ENCODE measurements at places on chromosomes 13 and 19.
A peak's percentile ranks its signal among the peaks of the same experiment; 100 is the strongest.

DNA sequence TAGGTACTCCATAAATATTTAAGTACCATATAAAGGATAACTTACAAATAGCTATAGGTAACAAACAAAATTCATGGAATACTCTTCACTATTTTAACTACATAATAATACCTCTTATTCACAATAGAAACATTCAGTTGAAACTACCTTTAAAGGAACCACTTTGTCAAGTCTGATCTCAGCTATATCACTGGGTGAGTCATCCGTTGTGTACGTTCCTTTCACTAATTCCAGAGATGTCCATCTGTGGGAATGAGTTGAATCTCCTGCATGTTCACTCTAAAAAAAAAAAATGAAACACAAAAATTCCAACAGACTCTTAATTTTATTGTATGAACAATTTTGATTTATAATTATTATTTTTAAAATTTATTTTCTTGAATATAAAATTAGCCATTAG lies 149.4 kb upstream of the FBXL3 start:
- DNase-seq, result no peak

DNA sequence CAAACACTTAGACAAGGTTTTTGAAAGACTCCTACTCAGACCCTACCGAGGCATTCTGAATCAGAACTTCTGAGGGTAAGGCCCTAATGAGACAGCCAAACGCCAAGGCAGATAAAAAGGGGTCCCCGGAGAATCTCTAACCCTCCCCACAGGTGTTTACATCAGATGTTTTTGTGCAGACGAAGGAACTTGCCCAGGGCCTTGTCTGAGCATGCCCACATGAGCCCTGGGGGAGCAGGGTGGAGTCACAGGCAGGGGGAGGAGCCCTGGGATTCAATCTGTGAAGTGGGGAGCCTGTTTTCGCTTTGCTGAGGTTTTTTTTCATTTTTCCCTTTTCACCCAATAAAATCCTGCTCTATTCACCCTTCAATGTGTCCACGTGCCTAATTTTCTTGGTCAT lies 61.6 kb upstream of the MED4 start:
- DNase-seq, result no peak

DNA sequence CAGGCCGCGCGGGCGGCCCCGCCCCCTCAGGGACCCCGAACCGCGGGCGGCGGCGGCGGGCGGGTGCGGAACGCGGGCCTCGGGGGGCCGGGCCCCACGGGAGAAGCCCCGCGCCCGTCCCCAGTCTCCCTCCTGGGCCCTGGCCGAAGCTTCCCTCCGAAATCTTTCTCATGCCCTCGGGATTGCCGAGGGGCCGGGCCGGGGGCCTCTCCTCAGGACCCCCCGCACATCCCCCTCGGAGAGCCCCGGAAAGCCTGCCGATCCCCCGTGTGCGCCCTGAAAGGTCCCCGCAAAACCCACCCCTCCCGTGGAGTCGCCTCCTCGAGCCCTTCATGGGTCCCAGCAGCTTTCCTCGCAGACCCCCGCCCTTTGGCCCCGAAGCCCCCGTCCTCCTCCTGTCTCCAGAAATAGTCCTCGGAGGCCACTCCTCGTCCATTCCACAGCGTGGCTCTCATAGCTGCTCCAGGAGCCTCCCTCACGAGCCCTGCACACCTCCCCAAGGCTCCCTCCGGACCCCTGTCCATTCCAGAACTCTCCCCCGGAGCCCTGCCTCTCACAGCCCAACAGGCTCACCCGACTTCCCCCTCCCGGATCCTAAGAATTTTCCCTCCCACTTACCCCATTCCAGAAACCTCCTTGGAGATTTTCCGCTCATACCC lies 555 bp downstream of the SAMD4B start:
- DNase-seq, result peak; percentile 58

- no peak for DNase-seq
Measured at GRCh38 chr13:51339952-51340732, 651 bp downstream of the SERPINE3 start.

GRCh38 chr13:59680429-59681024 lies 483.2 kb downstream of the DIAPH3 start:
- no peak for DNase-seq

- peak; percentile 86 for DNase-seq
Measured at GRCh38 chr19:45406226-45407090, at the start of gene POLR1G. POLR1G (plus strand) TSS chr19:45406644; CDS start chr19:45406697, 53 bp downstream.

- no peak for DNase-seq
Measured at GRCh38 chr19:34375598-34375997, 10.6 kb downstream of the GPI start.

GRCh38 chr13:43770871-43771270 lies 15.9 kb downstream of the ENOX1 start:
- no peak for DNase-seq

DNA sequence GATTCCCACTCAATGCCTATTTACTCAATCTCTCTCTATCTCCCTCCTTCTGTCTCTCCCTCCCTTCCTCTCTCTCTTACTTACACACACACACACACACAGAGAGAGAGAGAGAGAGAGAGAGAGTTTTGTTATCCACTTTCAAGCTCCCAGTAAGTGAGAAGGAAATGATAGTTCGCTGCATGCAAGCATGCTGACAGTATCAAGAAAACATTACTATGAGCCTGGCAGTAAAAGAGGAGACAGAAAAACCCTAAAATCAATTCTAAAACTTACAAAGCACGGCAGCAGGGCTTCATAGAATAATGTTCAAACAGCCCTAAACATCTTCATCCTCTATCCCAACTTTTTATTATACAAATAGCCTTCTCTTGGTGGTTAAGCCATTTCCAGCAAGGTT lies 171.9 kb downstream of the FOXO1 start:
- no peak for DNase-seq

DNA sequence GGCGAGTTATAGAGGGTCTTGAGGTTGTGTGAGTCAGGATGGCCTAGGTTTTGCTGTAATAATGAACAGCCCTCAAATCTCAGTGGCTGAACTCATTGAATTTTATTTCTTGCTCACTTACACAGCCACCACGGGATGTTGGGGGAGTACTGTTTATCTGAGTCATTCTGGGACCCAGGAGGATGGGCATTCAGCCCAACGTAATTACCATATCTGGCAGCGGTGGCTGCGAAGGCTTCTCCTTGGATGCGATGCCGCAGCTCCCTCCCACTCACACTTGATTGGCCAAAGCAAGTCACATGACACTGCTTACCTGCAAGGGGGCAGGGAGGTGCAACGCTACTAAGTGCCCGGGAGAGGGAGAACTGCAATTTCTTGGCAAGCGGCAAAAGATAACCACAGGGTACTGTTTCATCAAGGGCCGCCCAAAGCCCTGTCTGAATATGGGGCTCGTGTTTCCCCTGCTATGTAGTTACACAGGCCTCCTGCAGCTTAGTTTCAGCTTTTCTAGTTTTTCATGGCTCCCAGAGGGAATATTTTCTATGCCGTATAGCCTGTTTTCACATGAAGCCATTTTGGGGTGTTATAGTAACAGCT lies 19.9 kb downstream of the ZSWIM9 start:
- peak; percentile 83 for DNase-seq

GRCh38 chr19:39413272-39413910 lies 922 bp downstream of the PLEKHG2 start:
- DNase-seq, result peak; percentile 85

DNA sequence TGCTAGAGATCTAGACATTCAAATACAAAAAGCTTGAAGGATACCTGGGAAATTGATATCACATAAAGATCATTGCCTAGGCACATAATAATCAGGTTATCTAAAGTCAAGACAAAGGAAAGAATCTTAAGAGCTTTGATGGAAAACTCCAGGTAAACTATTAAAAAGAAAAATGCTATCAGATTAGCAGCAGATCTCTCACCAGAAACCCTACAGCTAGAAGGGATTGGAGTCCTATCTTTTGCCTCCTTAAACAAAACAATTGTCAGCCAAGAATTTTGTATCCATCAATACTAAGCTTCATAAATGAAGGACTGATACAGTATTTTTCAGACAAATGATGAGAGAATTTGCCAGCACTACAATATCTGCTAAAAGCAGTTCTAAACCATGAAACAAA lies 682.4 kb upstream of the ATXN8OS start:
- no peak for DNase-seq

- DNase-seq, result no peak
Measured at GRCh38 chr19:55638864-55639359, 1.9 kb upstream of the ZNF580 start.

- peak; percentile 66 for DNase-seq
Measured at GRCh38 chr19:40799558-40800338, 757 bp downstream of the EGLN2 start.

DNA sequence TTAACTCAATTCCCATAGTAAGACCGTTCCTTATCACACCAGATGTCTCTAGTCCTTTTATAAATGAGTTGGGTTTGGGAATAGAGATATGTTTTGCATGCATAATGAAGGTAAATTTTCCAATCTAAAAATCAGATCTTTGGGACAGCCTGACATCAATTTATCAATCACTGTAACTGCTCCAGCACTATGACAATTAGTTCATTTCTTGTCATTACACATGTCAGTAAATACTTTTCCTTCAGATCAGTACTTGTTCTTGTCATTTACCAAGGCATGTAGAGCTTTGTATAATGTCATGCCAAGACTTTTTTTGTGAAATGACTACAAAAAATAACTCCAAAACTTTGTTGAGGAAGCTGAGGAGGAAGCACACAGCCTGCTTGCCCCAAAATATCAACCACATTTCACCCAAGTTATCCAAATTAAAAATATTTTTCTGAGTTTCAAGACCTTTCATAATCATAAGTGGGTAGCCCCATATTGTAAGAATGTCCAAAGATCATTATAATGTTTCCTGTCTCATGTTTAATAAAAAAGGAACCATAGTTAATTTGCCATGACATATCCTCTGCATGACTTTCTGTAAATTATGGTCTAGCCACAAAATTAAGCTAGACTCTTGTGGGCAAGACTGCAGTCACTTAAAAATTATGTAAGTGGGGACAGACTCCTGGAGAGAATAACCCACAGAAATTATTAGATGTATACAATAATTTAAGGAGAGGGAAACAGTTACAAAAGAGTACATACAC lies 586.8 kb downstream of the TBC1D4 start:
- no peak for DNase-seq

- DNase-seq, result peak; percentile 74
Measured at GRCh38 chr19:52748336-52748950, 13.6 kb upstream of the ZNF611 start.

GRCh38 chr19:4861147-4861546 lies 6.3 kb downstream of the PLIN3 start:
- peak; percentile 84 for DNase-seq

- DNase-seq, result peak; percentile 82
Measured at GRCh38 chr13:26184791-26185250, 37.3 kb downstream of the RNF6 start.

DNA sequence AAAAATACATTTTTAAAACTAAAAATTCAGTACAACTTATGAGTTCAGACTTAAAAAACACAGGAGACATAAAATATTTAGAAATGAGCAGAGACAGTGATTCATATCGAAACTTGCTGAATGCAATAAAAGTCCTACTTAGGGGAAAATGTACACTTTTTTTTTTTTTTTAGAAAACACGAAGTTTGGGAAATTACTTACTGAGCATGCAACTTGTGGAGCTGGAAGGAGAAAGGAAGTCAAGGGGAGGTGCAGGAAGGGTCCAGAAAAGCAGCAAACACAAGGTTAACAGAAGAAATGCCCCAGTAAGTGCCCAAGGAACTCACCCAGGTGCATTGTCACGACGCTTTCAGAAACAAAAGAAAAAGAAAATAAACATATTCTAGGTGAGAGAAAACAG lies 18.6 kb upstream of the LAIR1 start:
- DNase-seq, result no peak

GRCh38 chr19:10074153-10074552 lies 12.0 kb upstream of the SHFL start:
- DNase-seq, result peak; percentile 59

GRCh38 chr13:40472427-40473220 lies 193.8 kb downstream of the FOXO1 start:
- no peak for DNase-seq

DNA sequence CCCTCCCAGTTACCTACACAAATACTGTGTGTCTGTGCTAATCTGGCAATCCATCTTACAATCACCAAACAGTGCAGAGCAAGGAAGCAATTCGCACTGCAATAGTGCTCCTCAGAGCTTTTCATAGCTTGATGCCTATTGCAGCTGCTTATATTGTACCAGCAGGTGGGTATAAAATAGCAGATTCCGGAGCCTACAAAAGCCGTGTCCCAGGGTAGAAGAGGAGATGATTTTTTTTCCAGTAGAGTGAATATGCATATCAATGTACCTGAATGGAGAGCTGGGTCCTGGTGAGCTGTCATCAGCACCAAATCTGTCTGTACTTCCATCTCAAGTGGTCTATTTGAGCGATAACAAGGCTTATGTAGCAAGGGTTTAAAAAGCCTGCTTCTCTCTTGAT lies 668.4 kb downstream of the DIAPH3 start:
- no peak for DNase-seq

DNA sequence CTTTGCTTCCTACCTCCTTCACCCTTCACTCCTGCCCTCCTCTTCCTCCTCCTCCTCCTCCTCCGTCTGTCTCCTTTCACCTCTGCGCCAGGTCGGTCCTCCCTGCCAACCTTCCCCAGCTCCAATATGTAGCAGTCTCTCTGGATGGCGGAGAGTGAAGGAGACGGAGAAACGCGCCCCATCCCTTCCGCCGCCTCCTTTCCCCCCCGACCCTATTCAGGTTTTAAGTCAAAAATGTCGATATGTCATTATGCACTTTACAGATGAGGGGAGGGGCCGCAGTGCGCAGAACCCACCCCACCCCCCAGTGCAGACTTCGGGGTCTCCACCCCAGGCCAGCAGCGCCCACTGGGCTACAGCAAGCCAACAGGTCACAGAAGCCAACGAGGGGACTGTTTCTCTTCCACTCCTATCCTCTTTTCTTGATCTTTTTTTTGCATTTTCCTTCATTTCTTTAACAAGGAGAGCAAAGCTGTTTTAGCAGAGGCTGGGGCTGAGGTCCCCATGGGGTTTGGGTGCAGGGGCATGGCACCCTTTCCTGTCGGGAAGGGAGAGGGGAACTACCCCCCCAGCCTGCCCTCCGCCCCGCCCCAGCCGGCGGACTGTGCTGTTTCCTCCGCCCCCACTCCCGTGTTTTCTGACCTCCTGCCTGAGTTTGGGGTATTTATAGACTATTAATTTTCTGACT lies 9.2 kb downstream of the MIDN start:
- no peak for DNase-seq

DNA sequence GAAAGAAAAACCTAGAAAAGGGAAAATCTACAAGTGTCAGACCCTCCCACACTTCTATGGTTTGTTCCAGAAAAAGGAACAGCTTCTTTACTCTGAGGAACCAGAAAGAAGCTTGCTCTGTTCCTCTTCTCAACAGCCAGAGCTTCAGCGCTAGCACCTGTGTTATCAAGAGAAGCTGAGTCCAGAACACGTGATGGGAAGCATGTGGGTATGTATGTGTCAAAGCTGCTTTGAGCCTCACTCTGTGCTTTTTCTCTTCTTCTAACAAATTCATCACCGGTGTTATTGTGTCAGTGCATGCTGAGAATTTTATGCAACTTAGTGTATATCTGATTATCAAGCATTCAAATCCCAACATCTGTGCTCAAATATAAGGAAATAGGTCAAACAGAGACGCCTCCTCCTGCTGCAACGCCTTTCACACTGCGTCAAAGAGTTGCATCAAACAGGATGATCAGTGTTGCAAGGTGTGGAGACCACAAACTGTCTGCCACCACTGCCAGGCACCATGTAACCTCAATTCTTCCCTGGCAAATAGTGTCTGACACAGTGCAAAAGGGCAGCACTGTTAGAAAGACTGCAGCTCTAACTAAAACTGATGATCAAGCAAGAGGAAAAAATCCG lies 83.9 kb downstream of the LRRC63 start:
- DNase-seq, result no peak
